Smooth muscle cell of the umbilical artery (primary cell): ENCODE measurements at places on chromosomes 3 and 15. TPM values are rescaled to one million over a fixed set of nuclear protein-coding genes. Genes with fewer than 3 reads are reported as not detected.

Gene DAZL
- not detected in 2 replicates for total RNA-seq

Gene TIGIT
- not detected in 2 replicates for total RNA-seq

Gene TF
- under 0.01 and 0.14 TPM in 2 replicates for total RNA-seq

Gene PRKCD
- 1.8 and 6.6 TPM in 2 replicates for total RNA-seq

Gene DLL4
- 0.14 and 0.30 TPM in 2 replicates for total RNA-seq

Gene CKMT1B
- total RNA-seq, result not detected in 2 replicates

Gene COL7A1
- total RNA-seq, result 52.0 and 55.2 TPM in 2 replicates

Gene STRA6
- 30.3 and 47.2 TPM in 2 replicates for total RNA-seq

Gene ARHGAP31
- 8.6 and 16.0 TPM in 2 replicates for total RNA-seq

Gene FGF12
- total RNA-seq, result not detected in 2 replicates

Gene CATSPER2
- 0.89 and 9.6 TPM in 2 replicates for total RNA-seq

Gene SENP8
- total RNA-seq, result 1.8 and 1.9 TPM in 2 replicates

Gene ACAN
- total RNA-seq, result under 0.01 TPM in 2 replicates

Gene SCAP
- total RNA-seq, result 57.0 and 60.5 TPM in 2 replicates

Gene HACD2
- 19.8 and 26.4 TPM in 2 replicates for total RNA-seq

Gene TM4SF18
- total RNA-seq, result under 0.01 and 0.46 TPM in 2 replicates

Gene MEGF11
- total RNA-seq, result not detected in 2 replicates

Gene TMEM266
- not detected in 2 replicates for total RNA-seq

Gene JAGN1
- total RNA-seq, result 17.6 and 24.3 TPM in 2 replicates

Gene KPNA4
- 34.4 and 53.4 TPM in 2 replicates for total RNA-seq

Gene BBS4
- 20.8 and 21.5 TPM in 2 replicates for total RNA-seq

Gene PDIA3
- 529 and 690 TPM in 2 replicates for total RNA-seq

Gene SLITRK3
- total RNA-seq, result 0.59 TPM in 1 of 2 replicates, not detected in the other

Gene RASGRP1
- 0.59 and 0.88 TPM in 2 replicates for total RNA-seq

Gene C3orf20
- 0.05 TPM in 1 of 2 replicates, not detected in the other for total RNA-seq

Gene CSPG5
- 0.18 and 0.30 TPM in 2 replicates for total RNA-seq

Gene LRRN1
- not detected in 2 replicates for total RNA-seq

Gene SCN10A
- not detected in 2 replicates for total RNA-seq

Gene SERINC4
- not detected in 2 replicates for total RNA-seq

Gene HESX1
- total RNA-seq, result 0.46 TPM in 1 of 2 replicates, not detected in the other

Gene C3orf85
- not detected in 2 replicates for total RNA-seq

Gene GRIP2
- under 0.01 and 0.09 TPM in 2 replicates for total RNA-seq

Gene PLA2G4E
- not detected in 2 replicates for total RNA-seq
